ENCODE measurements at places on chromosomes 12 and 14.

- no peak for DNase-seq
Observed at GRCh38 chr14:70192915-70193314, 4.2 kb upstream of the SLC8A3 start.

- no peak for DNase-seq
Observed at GRCh38 chr14:68575426-68575825, 217.4 kb downstream of the ZFP36L1 start.

DNA sequence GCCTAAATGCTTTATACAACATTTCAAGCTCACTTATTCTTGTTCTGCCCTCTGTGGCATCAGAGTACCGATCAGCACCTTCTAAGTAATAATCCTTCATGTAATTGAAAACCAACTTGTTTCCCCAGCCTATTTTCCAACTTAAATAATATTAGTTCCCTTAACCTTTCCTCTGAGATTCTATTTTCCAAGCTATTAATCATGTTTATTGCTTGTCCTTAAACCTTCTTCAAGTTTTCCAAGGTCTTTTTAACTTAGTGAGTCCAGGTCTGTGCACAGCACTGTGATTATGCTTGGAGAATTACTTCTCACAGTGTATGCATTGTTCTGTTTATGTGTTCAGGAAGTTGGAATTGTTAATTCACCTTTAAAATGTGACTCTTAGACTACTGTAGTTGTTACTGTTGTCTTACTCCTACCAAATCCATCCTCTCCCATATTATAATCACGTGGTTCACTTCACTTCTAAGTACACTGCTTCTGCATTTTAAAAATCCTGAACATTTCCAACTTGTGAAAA, 1039.3 kb upstream of the FOXG1 start:
- DNase-seq = no peak

DNA sequence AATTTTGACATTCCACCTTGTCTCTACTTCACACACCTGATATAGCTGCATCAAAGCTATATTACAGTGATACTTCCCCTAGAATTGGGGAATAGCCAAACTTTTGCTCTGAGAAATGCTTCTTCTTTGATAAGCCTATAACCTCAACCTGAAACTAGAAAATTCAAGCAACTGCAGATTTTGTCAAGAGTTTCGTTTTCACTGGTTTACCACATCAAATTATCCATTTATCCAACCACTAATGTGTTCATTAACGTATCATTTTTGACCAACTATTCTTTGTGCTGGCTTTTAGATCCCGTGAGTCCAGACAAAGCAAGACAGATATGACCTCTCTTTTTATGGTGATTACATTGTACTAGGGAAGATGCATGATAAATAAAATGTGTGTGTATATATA, 13.5 kb upstream of the TAS2R46 start:
- no peak for DNase-seq

GRCh38 chr14:35789651-35790050, 19.4 kb downstream of the RALGAPA1 start:
- DNase-seq = no peak

DNA sequence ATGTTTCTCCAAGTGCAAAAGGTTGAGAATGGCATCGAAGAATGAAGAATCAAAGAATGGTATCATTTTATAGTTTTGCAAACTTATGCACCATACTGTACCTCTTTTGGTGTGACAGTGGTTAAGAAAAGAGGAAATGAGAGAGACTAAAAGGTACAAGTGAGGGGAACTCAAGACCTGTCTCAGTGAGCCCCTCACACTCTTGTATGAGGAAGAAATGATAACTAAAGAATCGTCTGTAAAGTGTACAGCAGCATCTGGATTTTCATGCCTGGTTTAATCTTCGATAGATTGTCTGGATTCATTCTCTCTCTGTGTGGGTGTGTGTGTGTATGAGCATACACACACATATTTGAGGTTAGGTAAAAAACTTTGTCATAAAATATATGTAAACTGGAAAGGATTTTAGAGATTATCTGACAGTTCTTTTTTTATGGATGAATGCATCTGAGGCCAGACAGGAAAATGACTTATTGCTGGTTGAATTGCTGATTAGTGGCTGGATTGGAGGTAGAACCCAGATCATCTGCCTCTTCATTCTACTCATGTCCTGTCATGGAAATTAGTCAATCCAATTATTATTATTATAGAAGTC, 16.0 kb upstream of the SLC38A2 start:
- no peak for DNase-seq

DNA sequence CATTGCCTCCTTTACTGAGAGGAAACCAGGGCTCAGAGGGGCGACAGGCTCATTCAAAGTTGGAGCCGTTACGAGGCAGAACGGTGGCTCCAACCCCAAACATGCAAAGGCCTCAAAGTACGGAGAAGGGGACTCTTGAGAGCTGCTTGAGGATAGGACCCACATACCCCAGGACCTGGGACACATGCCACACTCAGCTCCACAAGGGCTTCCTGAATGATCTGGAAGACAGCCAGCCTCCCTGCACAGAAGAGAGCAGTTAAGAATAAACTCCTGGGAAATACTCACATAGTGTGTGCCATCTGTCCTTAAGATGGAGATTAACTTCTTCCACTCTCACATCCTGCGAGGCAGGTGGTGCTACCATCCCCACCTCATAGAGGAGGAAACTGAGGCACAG, 26.6 kb upstream of the NXPH4 start:
- no peak for DNase-seq

GRCh38 chr12:75591628-75592027, 80.2 kb upstream of the KRR1 start:
- peak; percentile 25 for DNase-seq

DNA sequence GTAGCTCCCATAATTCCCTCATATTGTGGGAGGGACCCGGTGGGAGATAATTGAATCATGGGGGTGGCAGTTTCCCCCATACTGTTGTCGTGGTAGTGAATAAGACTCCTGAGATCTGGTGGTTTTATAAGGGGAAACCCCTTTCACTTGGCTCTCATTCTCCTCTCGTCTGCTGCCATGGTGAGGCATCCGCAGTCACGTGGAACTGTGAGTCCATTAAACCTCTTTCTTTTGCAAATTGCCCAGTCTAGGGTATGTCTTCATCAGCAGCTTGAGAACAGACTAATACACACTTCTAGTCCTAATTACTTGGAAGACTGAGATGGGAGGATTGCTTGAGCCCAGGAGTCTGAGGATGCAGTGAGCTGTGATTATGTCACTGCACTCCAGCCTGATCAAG, 64.4 kb downstream of the TMX1 start:
- no peak for DNase-seq

GRCh38 chr14:74635847-74636246, 23.8 kb upstream of the LTBP2 start:
- DNase-seq = no peak

- no peak for DNase-seq
Observed at GRCh38 chr12:53930591-53931255, 7.9 kb upstream of the HOXC13 start.

GRCh38 chr14:101578489-101578888, 17.2 kb downstream of the DIO3 start:
- no peak for DNase-seq

DNA sequence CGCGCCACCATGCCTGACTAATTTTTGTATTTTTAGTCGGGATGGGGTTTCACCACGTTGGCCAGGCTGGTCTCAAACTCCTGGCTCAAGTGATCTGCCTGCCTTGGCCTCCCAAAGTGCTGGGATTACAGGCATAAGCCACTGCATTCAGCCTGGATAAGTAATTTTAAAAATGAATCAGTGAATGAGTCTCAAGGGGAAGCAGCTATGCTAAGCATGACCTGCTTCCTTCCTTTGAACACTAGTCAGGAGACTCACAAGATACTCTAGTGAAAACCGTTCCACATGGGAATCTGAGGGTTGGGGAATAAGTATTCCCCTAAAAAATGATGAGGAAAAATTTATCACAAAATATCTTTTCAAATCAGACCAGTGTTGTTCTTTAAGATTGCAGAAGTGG, 10.7 kb upstream of the FAM234B start:
- DNase-seq = no peak

Measured in inflammatory macrophage treated with lipopolysaccharide for 1 hour (primary cell).